ENCODE measurements at places on chromosomes 3 and 15.

DNA sequence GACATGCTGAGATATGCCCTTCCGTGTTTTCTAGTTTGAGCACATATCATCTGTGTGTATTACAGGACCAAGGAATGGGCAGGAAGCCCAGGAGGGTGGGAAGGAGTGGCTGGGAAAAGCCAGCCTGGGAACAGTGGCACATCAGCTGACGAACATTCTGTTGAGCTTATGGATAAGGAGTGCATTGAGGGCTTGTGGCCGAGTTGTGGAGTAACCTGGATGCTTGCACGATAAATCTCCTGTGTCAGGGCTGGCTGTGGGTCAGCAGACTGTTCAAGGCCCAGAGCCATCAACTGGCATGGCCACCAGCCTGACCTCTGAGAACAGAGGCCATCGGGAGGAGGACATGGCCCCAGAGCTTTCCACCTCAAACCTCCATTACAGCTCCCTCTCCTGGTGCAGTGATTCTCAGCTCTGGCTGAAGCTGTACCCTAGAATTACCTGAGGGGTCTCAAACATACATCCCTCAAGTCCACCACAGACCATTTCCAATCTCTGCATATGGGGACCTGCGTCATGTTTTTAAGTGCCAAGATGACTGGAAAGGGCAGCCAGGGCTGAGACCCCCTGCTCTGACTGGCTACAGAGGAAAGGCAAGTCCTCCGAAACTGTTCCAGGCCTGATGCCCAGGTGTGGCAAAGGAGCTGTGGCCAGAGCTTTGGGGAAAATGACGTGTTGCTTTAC, 4.8 kb upstream of the VILL start:
- H3K27ac ChIP-seq, result no peak overlapping the region
- H3K27me3 ChIP-seq, result no peaks in the 10 kb centered on the region
- no peak overlapping the region for H3K4me3 ChIP-seq
- H3K36me3 ChIP-seq, result no peaks in the 10 kb centered on the region
- no peak for DNase-seq

DNA sequence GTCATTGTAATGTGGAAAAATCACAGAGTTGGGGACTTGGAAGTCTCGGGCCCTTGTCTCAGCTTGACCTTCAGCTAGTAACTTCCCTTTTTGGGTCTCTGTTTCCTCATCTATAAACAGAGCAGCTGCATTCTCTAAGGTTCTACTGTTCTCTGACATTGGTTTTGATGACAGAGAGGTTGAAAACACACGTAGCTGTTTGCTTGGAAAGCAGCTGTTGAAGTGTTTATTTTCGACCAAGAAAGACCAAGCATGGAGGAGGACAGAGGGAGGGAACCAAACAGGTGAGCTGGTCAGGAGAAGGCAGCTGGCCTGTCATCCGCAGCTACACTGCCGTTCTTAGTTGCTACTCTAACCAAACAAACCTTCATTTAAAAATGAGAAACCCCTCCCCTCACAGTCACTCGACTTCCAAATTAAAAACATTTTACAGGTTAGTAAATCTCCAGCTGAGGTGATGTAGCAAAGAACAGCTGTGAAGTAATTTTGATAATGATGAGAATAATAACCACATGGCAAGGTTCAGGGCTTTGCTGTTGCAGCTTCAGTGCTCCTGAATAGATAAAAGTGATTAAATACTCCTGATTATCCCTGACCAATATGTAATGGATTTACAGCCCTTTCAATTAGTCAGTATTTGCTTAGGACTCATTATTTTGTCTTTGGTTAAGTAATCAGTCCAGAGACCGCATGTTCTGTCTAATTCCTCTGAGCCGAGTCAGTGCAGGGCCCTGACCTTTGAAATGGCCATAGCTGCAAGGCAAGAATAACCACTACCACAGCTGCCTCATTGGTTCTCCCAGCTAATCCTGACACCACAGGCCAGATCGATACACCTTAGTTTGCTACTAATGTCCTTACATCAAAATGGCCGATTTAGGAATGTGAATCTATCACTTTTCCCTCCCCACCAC, 65.3 kb downstream of the MEIS2 start:
- H3K4me1 ChIP-seq, result no peaks in the 10 kb centered on the region
- H3K36me3 ChIP-seq, result no peaks in the 10 kb centered on the region
- no peak overlapping the region for H3K4me3 ChIP-seq

GRCh38 chr3:144529566-144529965, 557.9 kb downstream of the DIPK2A start:
- H3K4me1 ChIP-seq, result no peaks in the 10 kb centered on the region
- peaks cover 4% of the 10 kb centered on the region for H3K27me3 ChIP-seq
- no peak overlapping the region for H3K27ac ChIP-seq
- no peaks in the 10 kb centered on the region for H3K36me3 ChIP-seq

GRCh38 chr15:54840621-54841398, 355.9 kb downstream of the RSL24D1 start:
- H3K36me3 ChIP-seq, result no peaks in the 10 kb centered on the region
- H3K4me1 ChIP-seq, result no peaks in the 10 kb centered on the region
- H3K4me3 ChIP-seq, result no peak overlapping the region
- H3K27ac ChIP-seq, result no peak overlapping the region
- DNase-seq, result no peak

DNA sequence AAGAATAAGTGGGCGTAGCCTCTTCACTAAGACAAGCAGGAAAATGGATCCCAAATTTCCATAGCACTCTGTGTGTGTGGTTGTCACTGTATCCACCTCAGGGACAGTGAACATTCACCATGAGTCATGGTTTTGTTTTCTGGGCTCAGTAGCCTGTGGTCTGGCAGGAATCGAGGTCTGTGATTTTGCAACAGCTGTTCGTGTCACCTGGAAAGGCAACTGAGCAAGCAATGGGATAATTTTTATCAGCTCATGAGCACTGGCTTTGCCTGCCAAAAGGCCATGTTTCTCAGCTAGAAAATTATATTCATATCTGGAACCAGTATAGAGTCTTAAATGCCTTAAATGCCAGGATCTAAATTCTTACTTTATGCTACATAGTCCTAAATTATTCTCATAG, 60.9 kb downstream of the STRIT1 start:
- no peak for DNase-seq
- H3K27ac ChIP-seq, result no peak overlapping the region
- no peak overlapping the region for H3K4me3 ChIP-seq
- no peaks in the 10 kb centered on the region for H3K36me3 ChIP-seq

- DNase-seq, result no peak
- H3K27ac ChIP-seq, result no peak overlapping the region
- no peaks in the 10 kb centered on the region for H3K27me3 ChIP-seq
- no peak overlapping the region for H3K4me3 ChIP-seq
- peaks cover 20% of the 10 kb centered on the region for H3K4me1 ChIP-seq
- H3K36me3 ChIP-seq, result no peaks in the 10 kb centered on the region
Measured at GRCh38 chr3:45575386-45575923, 19.1 kb upstream of the LIMD1 start.

- no peak overlapping the region for H3K4me3 ChIP-seq
- H3K36me3 ChIP-seq, result no peaks in the 10 kb centered on the region
- DNase-seq, result no peak
- H3K27ac ChIP-seq, result peak overlapping the region; percentile 42
- H3K4me1 ChIP-seq, result peaks cover 19% of the 10 kb centered on the region
Measured at GRCh38 chr3:87270908-87271700, 5.3 kb downstream of the POU1F1 start.

All from stimulated activated naive B cell treated with anti-CD40 and anti-IgM and Interleukin-4, amounts not matched to agents 10 μg/mL and 1 μg/mL and 100 μg/mL, for 72 hours (primary cell).